Parietal lobe (tissue), 2 donors: ENCODE measurements at places on chromosomes 16 and 17. TPM values are rescaled to one million over a fixed set of nuclear protein-coding genes. Genes with fewer than 3 reads are reported as not detected.

CPNE7 gene
- 13.5 TPM for total RNA-seq

IGF2BP1 gene
- total RNA-seq, result 2.8 TPM

DPEP3 gene
- total RNA-seq, result not detected

PPM1E gene
- 52.3 TPM for total RNA-seq

KRTAP2-1 gene
- total RNA-seq, result not detected

PLCD3 gene
- total RNA-seq, result 3.8 TPM

IKZF3 gene
- under 0.01 TPM for total RNA-seq

MYBBP1A gene
- 35.4 TPM for total RNA-seq

HBQ1 gene
- total RNA-seq, result 4.1 TPM

CTRB2 gene
- total RNA-seq, result not detected

MAP2K3 gene
- total RNA-seq, result 4.1 TPM

GRB7 gene
- total RNA-seq, result not detected

PHOSPHO1 gene
- total RNA-seq, result 0.94 TPM

PMP22 gene
- total RNA-seq, result 8.5 TPM

MYO15B gene
- 59.5 TPM for total RNA-seq

DBNDD1 gene
- 22.5 TPM for total RNA-seq

CCL15 gene
- not detected for total RNA-seq

OTOP2 gene
- not detected for total RNA-seq

NPIPA3 gene
- total RNA-seq, result 3.8 TPM

BEAN1 gene
- 7.5 TPM for total RNA-seq

RCVRN gene
- 0.31 TPM for total RNA-seq

ALG1 gene
- total RNA-seq, result 16.6 TPM

TP53TG3D gene
- not detected for total RNA-seq

RNF227 gene
- total RNA-seq, result 7.5 TPM

SPAG5 gene
- 17.8 TPM for total RNA-seq
